ENCODE measurements at places on chromosomes 7 and 10.

GRCh38 chr7:92739091-92739490, 97.3 kb downstream of the CDK6 start:
- no peak overlapping the region for H3K4me3 ChIP-seq
- peaks cover 5% of the 10 kb centered on the region for H3K4me1 ChIP-seq
- no peaks in the 10 kb centered on the region for H3K27me3 ChIP-seq
- no peaks in the 10 kb centered on the region for H3K36me3 ChIP-seq

GRCh38 chr7:66033471-66034385, 41.9 kb upstream of the ASL start:
- DNase-seq, result no peak
- peaks cover 12% of the 10 kb centered on the region for H3K4me1 ChIP-seq
- H3K36me3 ChIP-seq, result no peaks in the 10 kb centered on the region
- no peak overlapping the region for H3K4me3 ChIP-seq

- no peaks in the 10 kb centered on the region for H3K4me1 ChIP-seq
- H3K27me3 ChIP-seq, result no peaks in the 10 kb centered on the region
- H3K27ac ChIP-seq, result no peak overlapping the region
- no peak overlapping the region for H3K4me3 ChIP-seq
Observed at GRCh38 chr7:22587322-22587721, 87.3 kb upstream of the STEAP1B start.

DNA sequence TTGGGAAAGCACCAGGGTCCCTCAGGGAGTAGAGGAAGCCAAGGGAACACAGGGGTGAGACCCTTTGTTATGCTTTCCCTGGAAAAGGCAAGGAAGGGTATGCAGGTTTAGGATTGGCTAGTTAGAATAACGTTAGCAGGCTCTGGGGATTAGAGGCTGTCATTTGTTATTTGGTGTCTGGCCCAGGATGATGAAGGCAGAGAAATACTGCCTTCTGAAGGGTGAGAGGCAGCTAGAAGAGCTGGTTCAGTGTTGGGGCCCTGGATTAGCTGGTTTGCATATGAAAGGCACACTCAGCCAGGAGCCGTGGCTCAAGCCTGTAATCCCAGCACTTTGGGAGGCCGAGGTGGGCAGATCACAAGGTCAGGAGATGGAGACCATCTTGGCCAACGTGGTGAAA, 3.0 kb upstream of the PILRA start:
- H3K4me1 ChIP-seq, result no peaks in the 10 kb centered on the region
- H3K27me3 ChIP-seq, result no peaks in the 10 kb centered on the region
- H3K27ac ChIP-seq, result no peak overlapping the region
- no peak for DNase-seq
- peaks cover 5% of the 10 kb centered on the region for H3K36me3 ChIP-seq
- H3K4me3 ChIP-seq, result no peak overlapping the region

GRCh38 chr10:106547047-106547635, 617.4 kb downstream of the SORCS1 start:
- DNase-seq, result no peak
- H3K4me1 ChIP-seq, result no peaks in the 10 kb centered on the region
- no peak overlapping the region for H3K27ac ChIP-seq
- no peak overlapping the region for H3K4me3 ChIP-seq
- no peaks in the 10 kb centered on the region for H3K27me3 ChIP-seq
- no peaks in the 10 kb centered on the region for H3K36me3 ChIP-seq

DNA sequence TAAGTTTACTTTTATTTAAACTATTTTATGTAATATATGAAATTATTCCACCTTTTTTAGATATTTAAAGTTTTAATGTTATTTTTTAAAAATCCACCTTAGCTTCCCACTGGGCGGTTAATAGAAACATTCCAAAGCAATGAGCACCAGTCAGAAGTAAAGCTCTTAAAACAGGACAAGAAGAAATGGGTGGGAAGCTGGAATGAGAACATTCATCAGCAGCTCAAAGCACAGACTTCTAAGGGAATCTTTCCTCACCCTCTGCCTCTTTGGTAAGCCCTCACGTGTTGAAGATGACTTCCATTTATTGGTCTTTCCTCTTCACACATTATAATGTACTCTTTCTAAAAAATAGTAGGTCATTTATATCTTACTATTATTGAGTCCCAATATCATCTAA, 3.1 kb downstream of the AGMO start:
- DNase-seq, result no peak
- no peak overlapping the region for H3K4me3 ChIP-seq
- H3K36me3 ChIP-seq, result no peaks in the 10 kb centered on the region
- peaks cover 38% of the 10 kb centered on the region for H3K4me1 ChIP-seq
- H3K27ac ChIP-seq, result no peak overlapping the region

DNA sequence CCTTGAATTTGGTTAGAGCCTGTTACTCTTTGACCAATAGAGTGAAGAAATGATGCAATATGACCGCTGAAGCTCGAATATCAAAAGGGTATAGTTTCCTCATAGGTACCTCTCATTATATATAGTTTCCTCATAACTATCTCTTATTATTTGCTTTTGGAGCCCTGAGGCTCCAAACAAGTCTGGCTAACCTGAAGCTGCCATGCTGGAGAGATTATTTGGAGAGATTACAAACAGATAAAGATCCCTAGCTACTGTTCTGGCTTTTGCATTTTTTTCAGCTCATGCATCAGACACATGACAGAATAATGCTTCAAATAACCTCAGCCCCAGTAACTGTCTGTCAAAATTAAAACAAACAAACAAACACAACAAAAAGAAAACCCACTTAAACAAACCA, 65.4 kb upstream of the CHRM2 start:
- no peak overlapping the region for H3K27ac ChIP-seq
- H3K27me3 ChIP-seq, result no peaks in the 10 kb centered on the region
- no peaks in the 10 kb centered on the region for H3K4me1 ChIP-seq
- no peaks in the 10 kb centered on the region for H3K36me3 ChIP-seq
- no peak overlapping the region for H3K4me3 ChIP-seq

DNA sequence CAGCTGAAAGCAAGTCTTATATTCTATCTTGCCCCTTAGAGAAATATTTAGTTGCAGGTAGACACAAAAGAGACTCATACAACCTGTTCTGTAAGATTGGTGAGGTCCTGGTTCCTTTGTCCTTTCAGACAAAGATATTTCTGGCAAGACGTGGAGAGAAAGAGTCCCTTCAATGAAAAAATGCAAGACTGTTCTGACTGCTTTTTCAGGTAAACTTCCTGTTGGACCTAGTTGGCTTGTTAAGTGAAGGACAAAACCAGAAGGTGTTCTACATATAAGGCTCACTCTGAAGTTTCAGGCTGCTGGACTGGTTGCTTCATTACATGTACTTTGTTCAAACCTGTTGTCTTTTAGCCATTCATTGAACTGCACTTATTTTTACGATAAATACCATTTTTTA, 119.0 kb upstream of the PTPRZ1 start:
- no peaks in the 10 kb centered on the region for H3K4me1 ChIP-seq
- H3K4me3 ChIP-seq, result no peak overlapping the region
- no peaks in the 10 kb centered on the region for H3K27me3 ChIP-seq
- no peaks in the 10 kb centered on the region for H3K36me3 ChIP-seq
- DNase-seq, result no peak

DNA sequence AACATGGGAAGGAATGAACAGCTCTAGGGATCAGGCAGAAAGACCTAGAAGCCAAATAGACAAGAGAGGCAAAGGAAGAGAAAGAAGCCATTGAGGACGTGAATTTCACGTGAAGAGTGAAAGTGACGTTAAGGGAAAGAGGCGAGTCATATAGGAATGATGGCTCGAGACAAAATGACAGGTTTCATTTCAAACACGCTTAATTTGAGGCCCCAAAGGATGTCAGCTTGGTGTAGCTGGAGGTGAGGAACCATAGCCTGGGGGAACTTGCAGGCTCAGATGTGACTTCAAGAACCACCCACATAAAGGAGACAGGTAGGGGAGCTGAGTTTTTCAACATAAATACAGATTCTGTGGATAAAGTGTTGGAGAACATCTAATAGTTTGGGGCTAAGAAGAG, 84.3 kb upstream of the ATP6V0A4 start:
- no peak overlapping the region for H3K4me3 ChIP-seq
- no peaks in the 10 kb centered on the region for H3K4me1 ChIP-seq
- no peaks in the 10 kb centered on the region for H3K27me3 ChIP-seq
- H3K36me3 ChIP-seq, result no peaks in the 10 kb centered on the region
- H3K27ac ChIP-seq, result no peak overlapping the region

GRCh38 chr10:119831656-119832055, 41.0 kb downstream of the MCMBP start:
- peaks cover 55% of the 10 kb centered on the region for H3K36me3 ChIP-seq
- H3K4me1 ChIP-seq, result peaks cover 5% of the 10 kb centered on the region
- H3K4me3 ChIP-seq, result no peak overlapping the region
- H3K27ac ChIP-seq, result no peak overlapping the region

DNA sequence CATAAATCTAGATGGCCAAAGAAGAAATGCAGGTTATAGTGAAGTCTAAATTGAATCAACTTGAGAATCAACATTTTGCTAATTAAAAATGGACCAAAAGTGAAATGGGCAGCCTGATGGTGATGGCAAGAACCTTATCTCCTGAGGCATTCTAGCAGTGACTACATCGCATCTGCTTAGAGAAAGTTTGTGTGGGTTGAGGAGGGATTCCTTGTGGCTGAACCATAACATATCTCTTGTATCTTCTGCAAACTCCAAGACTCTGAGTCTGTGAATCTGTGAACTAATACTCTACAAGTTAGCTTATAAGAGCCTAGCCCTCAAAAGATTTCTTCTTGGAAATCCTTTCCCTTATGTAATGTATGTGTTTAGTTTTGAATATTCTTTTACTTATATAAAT, 85.6 kb downstream of the PRKG1 start:
- no peak overlapping the region for H3K27ac ChIP-seq
- no peaks in the 10 kb centered on the region for H3K27me3 ChIP-seq
- no peak for DNase-seq
- no peak overlapping the region for H3K4me3 ChIP-seq

- no peak overlapping the region for H3K27ac ChIP-seq
- H3K4me3 ChIP-seq, result no peak overlapping the region
- no peaks in the 10 kb centered on the region for H3K27me3 ChIP-seq
- H3K36me3 ChIP-seq, result no peaks in the 10 kb centered on the region
- no peak for DNase-seq
Observed at GRCh38 chr7:129098409-129099084, 43.6 kb upstream of the TNPO3 start.

DNA sequence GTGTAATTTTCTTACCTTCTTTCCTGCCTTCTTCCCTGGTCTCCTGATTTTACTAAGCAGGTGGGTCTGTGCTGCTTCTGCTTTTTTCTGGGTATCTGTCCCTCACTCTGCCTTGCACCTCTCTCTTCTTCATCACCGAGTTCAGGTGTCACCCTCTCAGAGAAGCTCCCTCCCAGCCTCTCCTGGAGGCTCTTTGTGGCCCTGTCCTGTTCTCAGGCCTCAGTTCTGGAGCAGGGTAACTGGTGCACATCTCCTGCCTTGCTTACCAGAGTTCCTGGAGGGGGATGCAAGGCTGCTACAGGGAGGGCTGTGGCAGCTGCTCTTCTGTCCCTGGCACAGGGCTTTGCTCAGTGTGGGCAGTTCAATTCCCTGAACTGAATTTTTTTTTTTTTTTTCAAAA, 66.1 kb downstream of the RBM33 start:
- H3K4me1 ChIP-seq, result peaks cover 21% of the 10 kb centered on the region
- peaks cover 6% of the 10 kb centered on the region for H3K36me3 ChIP-seq
- DNase-seq, result no peak
- H3K27me3 ChIP-seq, result no peaks in the 10 kb centered on the region
- no peak overlapping the region for H3K27ac ChIP-seq
- H3K4me3 ChIP-seq, result no peak overlapping the region

DNA sequence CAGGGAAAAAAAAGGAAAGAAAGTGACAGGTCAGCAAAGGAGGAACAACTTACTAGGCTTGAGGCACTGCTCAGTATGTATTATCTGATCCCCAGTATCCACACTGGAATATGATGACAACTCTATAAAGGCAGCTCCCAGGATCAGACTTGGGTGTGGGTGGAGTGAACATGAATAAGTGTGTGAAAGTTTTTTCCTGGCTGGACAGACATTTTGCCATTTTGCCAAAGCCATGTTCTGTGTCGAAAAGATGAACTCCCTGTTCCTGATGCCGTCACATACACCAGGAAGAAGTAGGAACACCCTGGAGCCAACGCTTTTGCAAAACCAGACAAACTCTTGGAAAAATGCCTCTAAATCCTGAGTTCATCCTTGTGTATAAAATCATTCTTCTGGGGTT, 143.2 kb upstream of the MEOX2 start:
- H3K4me3 ChIP-seq, result no peak overlapping the region
- no peaks in the 10 kb centered on the region for H3K36me3 ChIP-seq
- no peaks in the 10 kb centered on the region for H3K4me1 ChIP-seq
- DNase-seq, result no peak
- no peak overlapping the region for H3K27ac ChIP-seq
- no peaks in the 10 kb centered on the region for H3K27me3 ChIP-seq

GRCh38 chr10:18822156-18822555, 162.9 kb downstream of the ARL5B start:
- no peaks in the 10 kb centered on the region for H3K36me3 ChIP-seq
- no peak overlapping the region for H3K27ac ChIP-seq
- no peak overlapping the region for H3K4me3 ChIP-seq
- no peaks in the 10 kb centered on the region for H3K27me3 ChIP-seq
- no peaks in the 10 kb centered on the region for H3K4me1 ChIP-seq
- no peak for DNase-seq

DNA sequence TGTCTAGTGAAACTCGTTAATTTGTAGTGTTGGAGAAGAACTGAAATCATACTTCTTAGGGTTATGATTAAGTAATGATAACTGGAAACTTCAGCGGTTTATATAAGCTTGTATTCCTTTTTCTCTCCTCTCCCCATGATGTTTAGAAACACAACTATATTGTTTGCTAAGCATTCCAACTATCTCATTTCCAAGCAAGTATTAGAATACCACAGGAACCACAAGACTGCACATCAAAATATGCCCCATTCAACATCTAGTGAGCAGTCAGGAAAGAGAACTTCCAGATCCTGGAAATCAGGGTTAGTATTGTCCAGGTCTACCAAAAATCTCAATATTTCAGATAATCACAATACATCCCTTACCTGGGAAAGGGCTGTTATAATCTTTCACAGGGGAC, 187.6 kb downstream of the CFTR start:
- DNase-seq, result no peak
- H3K4me1 ChIP-seq, result peaks cover under 1% of the 10 kb centered on the region
- H3K27me3 ChIP-seq, result no peaks in the 10 kb centered on the region

DNA sequence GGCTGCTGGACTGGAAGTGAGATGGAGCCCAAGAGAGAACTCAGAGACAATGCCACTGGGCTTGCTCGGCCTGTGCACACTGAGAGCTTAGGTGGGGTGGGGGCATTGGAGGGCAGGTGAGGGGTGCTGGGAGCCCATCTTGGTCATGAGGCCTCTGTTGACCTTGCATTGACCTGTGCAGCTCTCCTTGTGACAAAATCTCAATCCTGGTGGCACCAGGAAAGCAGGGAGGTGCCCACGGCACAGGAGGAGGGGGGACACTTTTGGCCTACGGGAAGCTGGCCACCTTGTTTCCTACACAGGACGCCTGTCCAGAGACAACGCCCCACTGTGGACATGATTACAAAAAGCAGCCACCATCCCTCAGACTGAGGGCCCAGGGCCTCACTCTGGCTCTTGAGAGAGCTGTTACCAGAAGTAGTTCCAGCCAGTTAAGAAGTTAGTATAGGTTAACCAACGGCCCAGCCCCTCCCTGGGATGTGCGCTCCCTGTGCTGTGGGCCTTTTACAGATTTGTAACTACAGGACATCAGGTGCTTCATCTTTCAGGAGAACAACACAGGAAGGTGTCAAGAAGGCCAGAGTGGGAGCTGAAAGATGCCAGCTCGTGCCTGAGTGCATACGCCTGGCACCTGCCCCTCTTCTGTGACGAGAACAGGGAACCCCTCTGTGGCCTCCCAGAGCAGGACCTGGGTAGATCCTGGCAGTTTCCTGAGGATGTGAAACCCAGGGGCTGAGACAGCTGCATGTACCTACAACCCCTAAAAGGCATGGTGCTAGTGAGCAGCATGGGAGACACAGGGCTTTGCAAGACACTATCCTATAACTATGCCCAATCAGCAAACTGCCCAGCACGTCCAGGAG, 10.3 kb downstream of the PKD1L1 start:
- H3K36me3 ChIP-seq, result no peaks in the 10 kb centered on the region
- no peak overlapping the region for H3K4me3 ChIP-seq
- no peaks in the 10 kb centered on the region for H3K27me3 ChIP-seq
- no peaks in the 10 kb centered on the region for H3K4me1 ChIP-seq
- no peak overlapping the region for H3K27ac ChIP-seq
- DNase-seq, result no peak
